Activated CD4-positive, alpha-beta T cell treated with anti-CD3 and anti-CD28 coated beads for 24 hours (primary cell): ENCODE measurements at places on chromosomes 1 and 21.

- no peak for DNase-seq
Observed at GRCh38 chr1:72526926-72527325, 244.6 kb upstream of the NEGR1 start.

GRCh38 chr1:176444286-176444685 is 18.7 kb upstream of the PAPPA2 start:
- no peak for DNase-seq

GRCh38 chr1:198056255-198056654 is 100.5 kb upstream of the NEK7 start:
- DNase-seq = no peak

DNA sequence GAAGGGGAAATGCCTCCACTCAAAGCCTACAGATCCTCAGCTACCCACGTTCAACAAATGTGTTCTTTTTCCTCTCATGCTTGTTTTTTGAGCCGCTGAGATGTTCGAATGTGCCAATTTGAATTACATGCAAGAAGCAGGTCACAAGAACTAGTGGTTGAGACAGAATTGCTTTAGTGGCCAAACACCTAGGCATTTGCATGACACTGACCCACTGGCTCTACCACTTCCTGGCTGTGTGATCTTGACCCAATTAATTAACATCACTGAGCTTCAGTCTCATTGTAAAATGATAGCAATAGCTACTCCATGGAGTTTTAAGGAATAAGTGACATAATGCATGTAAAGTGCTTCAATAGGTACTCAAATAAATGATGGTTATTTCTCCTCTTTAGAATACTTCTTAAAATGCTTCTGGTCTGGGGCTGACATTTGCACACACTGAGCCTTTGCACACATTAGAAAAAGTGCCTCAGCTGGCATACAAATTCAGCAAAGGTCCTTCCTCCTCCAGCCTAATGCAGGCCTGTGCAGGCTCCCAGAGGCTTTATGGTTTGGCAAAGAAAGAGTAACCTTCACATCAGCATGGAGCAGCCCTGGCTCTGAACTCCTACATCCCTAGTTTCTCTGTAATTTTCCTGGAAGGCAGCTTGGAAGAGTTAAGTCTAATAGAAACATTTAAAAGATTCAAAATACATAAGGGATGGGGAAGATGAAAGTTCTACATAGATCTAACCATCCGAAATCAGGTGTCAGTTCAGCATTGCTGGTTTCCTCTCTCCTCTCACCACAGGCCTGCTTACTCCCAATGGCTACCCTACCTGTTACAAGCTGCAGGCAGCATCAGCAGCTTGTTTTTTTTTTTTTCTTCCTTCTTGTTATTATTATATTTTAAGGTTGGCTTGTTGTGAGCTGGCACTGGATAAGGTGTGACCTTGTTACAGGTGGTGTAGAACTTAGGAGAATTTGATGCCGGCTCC is 107.4 kb downstream of the TBX19 start:
- no peak for DNase-seq

DNA sequence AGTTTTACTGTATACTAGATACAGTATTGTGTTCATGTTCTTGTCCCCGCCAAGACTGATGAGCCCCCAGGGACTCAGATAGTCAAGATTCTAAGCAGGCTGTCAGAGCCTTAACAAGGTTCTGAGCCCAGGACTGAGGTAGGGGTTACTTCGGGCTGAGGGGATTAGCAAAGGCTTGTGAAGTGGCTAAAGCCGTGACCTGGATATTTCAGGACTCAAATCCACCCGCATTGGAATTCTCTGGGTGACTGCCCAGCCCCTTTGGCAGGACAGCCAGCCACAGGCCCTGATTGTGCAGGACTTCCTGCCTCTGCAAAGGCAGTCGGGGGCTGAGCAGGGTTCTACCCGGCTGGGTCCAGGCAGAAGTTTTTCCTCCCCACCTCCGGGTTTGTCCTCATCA is at the start of gene PLA2G5:
Gene PLA2G5, plus strand, starts transcription at position 321 of the 400 bp plus-strand sequence. CDS start 14,637 bp downstream, outside the sequence.
- no peak for DNase-seq

- DNase-seq = no peak
Observed at GRCh38 chr1:118145721-118146120, 39.3 kb downstream of the SPAG17 start.

GRCh38 chr1:216462066-216462775 is 39.0 kb upstream of the USH2A start:
- no peak for DNase-seq
